ENCODE measurements at places on chromosomes 1 and 21. TPM values are rescaled to one million over a fixed set of nuclear protein-coding genes. Genes with fewer than 3 reads are reported as not detected.

Gene UBIAD1
- 10.5 TPM for total RNA-seq

Gene TPM3
- total RNA-seq, result 306 TPM

Gene SEC16B
- total RNA-seq, result 2.9 TPM

Gene CD84
- 0.29 TPM for total RNA-seq

Gene HOOK1
- total RNA-seq, result not detected

Gene PTCH2
- total RNA-seq, result 0.36 TPM

Gene CORT
- 0.29 TPM for total RNA-seq

Gene FCRLA
- 1.4 TPM for total RNA-seq

Gene ADAMTS4
- 1.4 TPM for total RNA-seq

Gene MPL
- not detected for total RNA-seq

All from osteoblast (primary cell).